GM23338 (cell line): ENCODE measurements at places on chromosomes 3 and 15. TPM values are rescaled to one million over a fixed set of nuclear protein-coding genes. Genes with fewer than 3 reads are reported as not detected.

GRCh38 chr3:28462866-28463265, 114.2 kb upstream of the AZI2 start:
- DNase-seq = no peak

DNA sequence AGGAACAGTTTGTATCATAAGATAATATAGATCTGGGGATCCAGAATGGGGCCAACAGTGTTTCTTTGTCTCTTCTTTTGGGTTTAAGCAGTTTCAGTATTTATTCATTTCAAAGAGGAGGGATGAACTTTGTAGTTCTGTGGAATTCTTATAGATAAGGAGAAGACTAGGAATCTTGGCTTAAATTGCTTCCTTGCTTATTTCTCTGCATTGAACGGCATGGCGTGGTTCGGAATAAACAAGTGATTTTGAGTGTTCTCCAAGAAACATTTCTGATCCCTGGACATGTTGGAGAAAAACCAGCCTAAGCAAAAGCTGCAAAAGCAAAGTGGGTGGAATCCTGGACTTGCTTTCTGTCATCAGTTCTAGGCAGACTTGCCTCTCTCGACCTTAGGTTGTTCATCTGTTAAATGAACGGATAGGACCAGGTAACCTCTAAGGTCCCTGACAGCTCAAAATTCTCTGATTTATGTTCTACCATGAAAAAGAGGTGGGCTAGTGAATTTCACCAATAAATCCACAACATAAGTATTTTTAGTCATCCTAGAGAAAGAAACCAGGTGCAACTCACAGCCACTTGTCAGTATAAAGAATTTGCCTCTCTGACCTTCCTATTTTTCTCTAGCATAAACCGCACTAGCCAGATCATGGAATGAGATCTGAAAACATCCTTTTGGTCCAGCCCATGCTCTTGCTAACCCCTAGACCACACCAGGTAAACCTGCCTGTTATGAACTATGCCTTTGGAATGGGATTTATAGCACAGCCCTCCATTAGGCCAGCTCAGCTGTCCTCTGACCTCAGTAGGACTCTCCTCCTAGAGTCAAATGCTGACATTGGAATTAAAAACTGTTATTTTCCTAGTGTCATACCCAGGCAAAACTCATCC, 78.8 kb downstream of the CLDN11 start:
- DNase-seq = no peak

- no peak for DNase-seq
These were observed 88.1 kb downstream of the MBNL1 start for GRCh38 chr3:152356870-152357276.

GRCh38 chr3:46102780-46103130, 75.5 kb upstream of the XCR1 start:
- DNase-seq = no peak

Gene PLSCR5
- total RNA-seq = not detected in 2 replicates

Gene CHRNA5
- total RNA-seq = 19.6 and 26.2 TPM in 2 replicates
